Ascending aorta (tissue), 2 donors: ENCODE measurements at places on chromosomes 16 and 17. TPM values are rescaled to one million over a fixed set of nuclear protein-coding genes. Genes with fewer than 3 reads are reported as not detected.

- H3K27ac ChIP-seq: no peak overlapping the region
- H3K36me3 ChIP-seq: no peaks in the 10 kb centered on the region
- no peaks in the 10 kb centered on the region for H3K4me1 ChIP-seq
- no peaks in the 10 kb centered on the region for H3K27me3 ChIP-seq
- no peak for DNase-seq
- H3K4me3 ChIP-seq: no peak overlapping the region
Measured at GRCh38 chr16:79069121-79069520, 531.4 kb downstream of the MAF start.

DNA sequence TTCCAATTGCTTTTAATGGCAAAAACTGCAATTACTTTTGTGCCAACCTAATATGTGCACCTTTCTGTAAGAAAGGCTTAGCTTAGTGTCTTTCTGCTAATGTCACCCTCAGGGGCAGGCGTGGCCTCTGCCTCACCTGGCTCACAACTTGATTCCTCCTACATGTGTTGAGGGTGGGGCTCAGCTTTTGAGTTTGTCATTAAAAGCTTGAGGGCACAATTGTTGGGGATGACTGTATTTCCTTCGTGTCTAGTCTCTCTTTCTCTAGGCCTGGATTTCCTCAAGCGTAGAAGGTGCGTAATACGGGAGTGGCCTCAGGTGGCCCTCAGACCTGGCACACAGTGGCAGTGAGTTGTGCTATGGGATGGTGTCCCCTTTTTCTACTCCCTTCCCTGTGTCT is 94.4 kb downstream of the CLEC16A start:
- H3K27me3 ChIP-seq: no peaks in the 10 kb centered on the region
- DNase-seq: peak; percentile 18
- peaks cover 39% of the 10 kb centered on the region for H3K36me3 ChIP-seq
- H3K4me3 ChIP-seq: no peak overlapping the region
- H3K27ac ChIP-seq: no peak overlapping the region
- no peaks in the 10 kb centered on the region for H3K4me1 ChIP-seq

GRCh38 chr16:12340151-12340733 is 363.7 kb downstream of the SNX29 start:
- no peaks in the 10 kb centered on the region for H3K36me3 ChIP-seq
- no peak overlapping the region for H3K27ac ChIP-seq
- no peak overlapping the region for H3K4me3 ChIP-seq
- H3K27me3 ChIP-seq: no peaks in the 10 kb centered on the region
- DNase-seq: no peak

The LRRC37A2 gene
- total RNA-seq: 7.7 TPM
